ENCODE measurements at places on chromosomes 13 and 19.

GRCh38 chr19:51607077-51607476 is 23.1 kb downstream of the SIGLEC5 start:
- no peak for DNase-seq

- DNase-seq: peak; percentile 24
Measured at GRCh38 chr13:75480671-75481175, 1.2 kb downstream of the TBC1D4 start.

- DNase-seq: peak; percentile 35
Measured at GRCh38 chr13:24670961-24671381, 9.2 kb upstream of the ATP12A start.

GRCh38 chr19:17240826-17241399 is 4.8 kb downstream of the NR2F6 start:
- DNase-seq: no peak

DNA sequence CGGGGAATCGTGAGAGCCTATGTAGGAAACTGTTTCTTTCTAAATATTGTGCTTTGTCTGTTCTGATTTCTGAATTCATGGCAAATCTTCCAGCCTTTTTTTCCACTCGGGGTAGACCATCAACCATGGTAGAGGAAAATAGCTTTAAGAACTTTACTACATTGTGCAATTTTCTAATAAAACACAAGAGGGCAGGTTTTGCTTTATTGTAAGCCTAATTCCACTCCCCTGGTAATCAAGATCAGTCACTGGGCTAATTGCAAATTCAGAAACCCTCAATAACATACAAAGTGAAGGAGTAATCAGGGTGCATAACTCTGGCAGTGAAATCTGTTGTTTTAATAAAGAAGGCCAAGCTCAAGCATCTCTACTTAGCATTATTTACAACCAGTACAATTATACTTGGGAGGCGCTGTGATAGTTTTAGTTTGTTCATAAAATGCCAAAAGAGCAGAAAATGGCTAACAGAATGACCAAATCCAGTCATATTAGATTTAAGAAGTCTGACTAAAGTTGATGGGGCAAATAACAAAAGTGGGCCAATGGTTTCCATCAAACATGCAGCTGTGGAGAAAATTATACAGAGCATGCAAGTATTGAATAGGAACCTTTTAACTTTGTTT is 43.8 kb downstream of the DCT start:
- DNase-seq: peak; percentile 46

- no peak for DNase-seq
Measured at GRCh38 chr13:46388308-46388707, 1.3 kb upstream of the RUBCNL start.

GRCh38 chr13:61370520-61370919 is 45.1 kb downstream of the PCDH20 start:
- DNase-seq: no peak

DNA sequence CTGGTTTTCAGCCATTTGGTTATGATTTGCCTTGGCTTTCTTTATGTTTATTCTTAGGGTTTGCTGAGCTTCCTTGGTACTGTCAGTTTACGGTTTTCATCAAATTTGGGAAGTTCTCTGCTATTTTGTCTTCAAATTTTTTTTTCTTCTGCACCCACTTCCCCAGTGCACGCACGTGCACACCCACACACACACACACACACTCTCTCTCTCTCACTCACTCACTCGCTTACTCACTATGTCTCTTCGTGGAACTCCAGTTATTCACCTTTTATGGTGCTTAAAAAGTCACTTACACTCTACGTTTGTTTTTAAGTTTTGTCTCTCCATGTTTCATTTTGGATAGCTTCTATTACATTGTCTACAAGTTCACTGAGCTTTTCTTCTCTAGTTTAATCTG is 7.1 kb downstream of the AKAP11 start:
- DNase-seq: no peak

DNA sequence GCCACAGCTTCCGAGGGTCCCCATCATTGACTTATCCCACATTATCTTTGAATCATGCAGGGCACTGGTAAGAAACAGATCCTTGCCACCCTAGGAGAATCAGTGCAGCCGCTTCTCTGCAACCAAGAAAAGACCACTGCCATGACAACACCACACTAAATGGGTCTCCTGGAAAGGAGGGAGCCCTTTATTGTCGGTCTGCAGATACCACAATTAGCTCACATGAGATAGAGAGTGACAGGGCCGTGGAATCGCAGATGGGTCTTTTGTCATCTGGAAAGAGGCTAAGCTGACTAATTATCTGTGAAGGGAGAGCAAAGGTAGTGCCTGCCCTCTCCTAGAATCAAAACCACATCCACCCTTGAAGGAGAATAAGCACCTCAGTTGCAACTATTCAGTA is 178.3 kb upstream of the MYO16 start:
- DNase-seq: no peak

DNA sequence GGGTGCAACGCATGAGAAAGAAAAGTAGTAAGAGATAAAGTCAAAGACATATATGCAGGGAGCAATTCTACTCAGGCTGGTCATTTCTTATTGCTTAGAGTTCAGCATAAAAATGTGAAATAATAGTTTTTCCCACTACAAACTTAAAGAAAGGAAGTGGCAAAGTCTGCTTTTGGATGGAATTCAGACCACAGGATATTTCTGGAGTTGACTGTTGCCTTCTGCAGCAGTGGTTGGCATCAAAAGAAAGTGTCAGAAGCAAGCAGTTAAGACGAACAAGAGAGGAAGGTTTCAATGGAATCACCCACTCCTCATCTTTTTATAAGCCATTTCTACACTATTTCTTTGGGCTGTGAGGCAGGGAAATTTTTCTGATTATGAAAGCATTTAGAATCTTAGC is 36.2 kb upstream of the TRPC4 start:
- DNase-seq: no peak

GRCh38 chr19:39160523-39160861 is 34.9 kb downstream of the PAK4 start:
- no peak for DNase-seq

DNA sequence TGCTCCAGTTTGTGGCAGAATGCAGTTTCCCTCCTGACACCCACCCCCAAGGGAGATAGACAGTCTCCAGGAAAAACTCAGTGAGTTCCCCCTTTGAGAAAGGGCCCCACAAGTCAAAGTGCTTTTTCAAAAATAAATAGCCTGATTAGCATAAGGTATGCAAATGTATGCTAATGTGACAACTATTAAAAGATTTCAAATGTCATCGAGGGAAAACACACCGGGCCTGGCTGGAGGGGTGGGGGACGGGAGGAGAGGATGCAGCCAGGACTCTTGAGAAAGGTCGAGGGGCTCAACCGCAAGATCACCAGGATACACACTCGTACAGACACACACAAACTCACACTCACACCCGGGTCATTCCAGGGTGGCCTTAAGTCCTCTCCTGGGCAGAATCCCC is 34.3 kb upstream of the ZNRF4 start:
- DNase-seq: no peak

GRCh38 chr13:36057547-36057946 is 73.6 kb downstream of the DCLK1 start:
- no peak for DNase-seq

DNA sequence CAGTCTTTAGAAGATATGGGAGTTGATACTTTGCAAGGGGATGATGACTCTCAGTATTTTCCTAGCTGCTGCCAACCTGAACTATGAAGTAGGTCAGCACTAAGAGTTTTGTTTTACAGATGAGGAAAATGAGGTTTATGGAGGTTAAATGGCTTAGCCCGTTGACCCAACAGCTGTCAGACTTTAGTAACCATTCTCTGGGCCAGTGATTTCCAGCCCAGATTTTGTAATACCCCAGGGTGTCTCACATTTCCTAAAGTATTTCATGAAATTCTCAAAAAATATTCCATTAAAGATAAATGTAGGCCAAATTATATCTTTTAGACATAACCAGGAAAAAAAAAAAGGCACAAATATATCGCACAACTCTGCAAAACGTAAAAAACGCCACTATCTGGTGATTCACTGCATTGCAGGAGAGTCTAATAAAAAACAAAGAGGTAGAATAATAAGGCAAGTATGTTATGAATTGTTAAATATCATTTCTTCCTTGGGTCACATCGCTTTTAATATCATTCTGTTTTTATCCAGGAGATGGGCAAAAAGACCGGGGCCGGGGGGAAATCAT is 112.5 kb downstream of the DACH1 start:
- DNase-seq: no peak

DNA sequence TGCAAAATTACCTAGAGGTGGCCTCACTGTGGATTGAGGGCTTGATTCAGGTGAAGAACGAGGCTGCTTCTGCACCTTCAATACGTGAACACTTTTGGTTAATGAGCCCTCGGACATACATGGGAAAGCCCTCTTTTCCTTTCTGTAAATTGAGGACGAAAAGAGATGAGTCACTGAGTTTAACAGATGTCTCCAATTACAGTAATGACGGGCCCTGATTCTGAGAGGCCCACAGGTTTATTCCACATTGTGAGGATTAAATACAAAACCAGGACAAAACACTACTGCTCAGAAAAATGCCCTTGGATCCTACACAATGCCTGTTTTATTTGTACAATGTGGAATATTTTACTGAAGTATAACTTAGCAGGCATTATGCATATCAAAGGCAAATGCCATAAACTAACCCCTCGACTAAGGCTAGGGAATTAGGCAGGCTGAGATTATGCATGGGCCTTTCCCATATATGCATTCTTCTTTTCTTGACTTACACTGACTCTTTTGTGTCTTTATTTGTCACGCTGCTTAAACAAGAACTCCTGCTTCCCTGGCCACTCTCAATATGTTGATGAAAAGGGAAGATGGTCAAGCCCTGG is 819.9 kb downstream of the OLFM4 start:
- DNase-seq: no peak

GRCh38 chr19:50371914-50372475 is 4.3 kb upstream of the NR1H2 start:
- no peak for DNase-seq

- peak; percentile 96 for DNase-seq
Measured at GRCh38 chr19:4713384-4713951, 10.2 kb downstream of the DPP9 start.

GRCh38 chr13:33536601-33537000 is 251.0 kb upstream of the STARD13 start:
- DNase-seq: no peak

GRCh38 chr19:19224852-19225494 is 13.2 kb downstream of the NCAN start:
- peak; percentile 62 for DNase-seq

DNA sequence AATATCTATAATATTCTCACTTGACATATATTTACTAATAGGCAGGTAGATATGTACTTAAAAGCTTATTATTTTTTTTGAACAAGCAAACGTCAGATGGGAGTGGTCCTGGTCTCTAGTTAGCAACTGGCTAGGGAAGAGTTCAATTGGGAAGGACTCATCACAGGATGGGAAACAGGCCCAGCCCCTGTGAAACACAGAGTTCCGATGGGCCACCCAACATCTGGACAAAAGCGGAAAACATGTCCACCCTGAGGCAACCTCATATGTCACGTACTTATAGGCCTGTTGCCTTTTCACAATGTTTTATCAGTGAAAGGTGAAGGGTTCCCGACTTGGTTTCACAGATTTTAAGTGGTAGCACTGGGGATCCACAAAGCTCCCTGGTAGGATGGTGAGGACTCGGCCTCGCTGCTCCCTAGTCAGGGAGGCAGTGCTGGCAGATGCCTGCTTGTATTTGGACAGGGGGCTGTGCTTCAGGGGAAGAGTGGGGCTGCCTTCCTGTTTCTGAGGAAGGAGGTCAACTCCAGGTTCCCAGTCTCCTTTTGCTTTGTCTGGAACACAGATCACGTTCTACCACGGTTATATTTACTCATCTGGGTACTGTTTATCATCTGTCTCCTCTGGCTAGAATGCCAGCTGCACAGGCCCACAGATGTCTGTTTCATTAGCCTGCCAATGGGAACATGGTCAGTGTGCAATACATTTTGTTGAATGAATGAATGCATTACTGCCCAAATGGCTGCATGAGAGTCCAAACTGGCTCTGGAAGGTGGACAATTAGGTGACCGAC is 49.4 kb upstream of the SLC15A1 start:
- DNase-seq: no peak

DNA sequence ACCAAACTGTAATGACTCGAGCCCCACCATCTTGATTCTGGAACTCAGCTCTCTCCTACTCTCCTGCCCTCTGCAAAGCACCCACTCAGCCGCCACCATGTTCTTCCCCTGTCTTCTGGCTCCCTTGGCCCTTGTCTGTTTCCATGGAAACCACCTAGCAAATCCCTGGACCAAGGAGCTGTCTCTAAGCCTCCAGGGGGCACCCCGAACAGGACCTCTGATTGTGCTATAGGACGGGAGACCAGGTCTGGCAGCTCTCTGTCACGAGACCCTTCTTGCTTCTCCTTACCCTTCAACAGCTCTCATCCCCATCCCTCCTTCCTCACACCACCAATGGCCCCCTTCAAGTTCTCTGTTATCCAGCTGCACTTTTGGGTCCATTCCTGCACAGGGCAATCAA is 277.7 kb upstream of the ZNF507 start:
- no peak for DNase-seq

DNA sequence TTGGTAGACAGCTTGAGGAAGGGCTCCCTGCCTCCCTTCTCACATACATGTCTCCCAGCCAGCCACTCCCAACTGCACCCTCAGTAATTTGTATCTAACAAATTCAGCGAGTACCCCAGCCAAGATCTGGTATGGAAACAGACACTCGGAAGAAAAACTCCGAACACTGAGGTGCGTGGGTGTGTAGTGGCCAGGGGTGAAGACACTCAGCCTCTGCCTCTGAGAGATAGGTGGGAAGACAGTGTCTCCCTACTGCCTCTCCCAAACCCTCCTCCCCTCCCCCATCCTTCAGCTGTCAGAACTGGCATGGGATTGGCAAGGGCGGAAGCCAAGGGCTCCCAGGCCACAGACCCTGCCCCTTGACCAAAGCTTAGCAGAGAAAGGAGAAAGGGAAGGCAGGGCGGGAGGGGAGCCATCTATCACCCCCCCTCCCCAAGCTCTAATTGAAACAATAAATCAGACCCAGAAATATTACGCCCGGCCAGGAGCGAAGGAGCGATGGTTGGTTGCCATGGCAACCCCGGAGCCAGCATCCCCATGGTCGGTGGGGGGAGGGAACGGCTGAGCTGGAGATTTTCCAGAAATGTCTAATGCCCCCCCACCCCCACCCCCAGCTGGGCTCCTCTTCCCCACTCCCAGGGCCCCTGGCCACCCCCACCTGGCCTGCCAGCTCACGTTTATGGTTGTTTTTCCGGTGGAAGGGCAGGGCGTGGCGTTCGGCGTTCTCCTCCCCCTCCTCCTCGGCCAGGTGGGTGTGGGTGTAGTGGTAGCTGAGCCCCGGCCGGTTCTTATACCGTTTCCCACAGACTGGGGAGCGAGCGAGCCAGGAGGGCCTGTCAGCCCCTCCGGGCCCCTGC is 7.0 kb downstream of the DPF1 start:
- DNase-seq: no peak

- DNase-seq: no peak
Measured at GRCh38 chr19:38742906-38743305, 1.4 kb downstream of the CAPN12 start.

DNA sequence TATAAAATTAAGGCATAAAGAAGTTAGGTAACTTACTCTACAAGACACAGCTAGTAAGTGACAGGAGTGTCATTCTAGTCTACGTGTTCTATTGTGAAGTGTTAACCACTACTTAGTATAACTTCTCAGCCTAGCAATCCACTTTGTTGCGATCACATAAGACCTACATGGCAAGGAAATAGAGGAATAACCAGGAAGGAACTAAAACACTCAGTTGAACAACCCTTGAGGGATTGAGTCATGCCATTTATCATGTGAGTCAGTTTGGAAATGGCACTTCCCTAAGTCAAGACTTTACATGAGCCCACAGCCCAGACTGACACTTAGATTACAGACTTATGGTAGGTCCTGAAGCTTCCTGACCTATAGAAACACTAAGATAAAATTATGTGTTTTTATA is 279.5 kb upstream of the PCDH20 start:
- DNase-seq: no peak

GRCh38 chr19:44587963-44588770 is 25.2 kb upstream of the IGSF23 start:
- DNase-seq: peak; percentile 27
